NB4 (cell line): ENCODE measurements at places on chromosomes 7 and 10.

DNA sequence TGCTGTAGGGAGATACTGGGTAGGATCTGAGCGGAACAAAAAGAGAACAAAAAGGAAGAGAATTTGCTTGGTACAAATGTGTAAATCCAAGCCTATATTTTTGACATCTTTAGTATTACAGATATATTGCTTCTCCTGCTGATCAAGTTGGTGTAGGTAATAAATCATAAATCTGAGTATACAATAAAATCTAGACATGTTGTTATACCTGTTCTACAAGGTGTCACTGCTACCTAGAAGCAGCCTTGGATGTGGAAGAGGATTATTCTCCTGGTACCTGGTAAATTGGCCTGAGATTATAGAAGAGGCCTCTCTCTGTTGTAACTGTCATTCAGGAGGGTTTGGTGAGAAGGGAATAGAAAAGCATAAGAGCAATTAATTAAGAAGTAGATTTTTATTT, 89.9 kb upstream of the LSM8 start:
- no peak for DNase-seq

- peak; percentile 15 for DNase-seq
These were observed 56.8 kb downstream of the EPDR1 start for GRCh38 chr7:37977243-37977642.

DNA sequence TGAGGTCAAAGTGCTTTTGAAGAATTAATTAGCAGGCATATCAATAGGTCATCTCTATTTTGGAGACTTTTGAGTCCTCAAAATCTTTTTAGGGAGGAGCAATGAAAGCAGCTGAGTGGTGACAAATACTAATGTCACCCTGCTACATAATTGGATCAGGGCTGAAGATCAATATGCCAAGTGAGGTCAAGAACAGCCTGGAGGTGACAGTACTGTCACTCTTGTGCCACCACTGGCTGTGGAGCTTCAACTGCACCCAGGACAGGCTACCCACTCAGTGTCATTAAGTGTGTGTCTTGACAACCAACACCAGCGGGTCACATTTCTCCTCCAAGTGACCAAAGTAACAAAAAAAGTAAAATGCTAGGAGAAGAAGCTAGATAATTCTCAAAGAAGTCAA, 167.8 kb downstream of the DOCK4 start:
- no peak for DNase-seq

DNA sequence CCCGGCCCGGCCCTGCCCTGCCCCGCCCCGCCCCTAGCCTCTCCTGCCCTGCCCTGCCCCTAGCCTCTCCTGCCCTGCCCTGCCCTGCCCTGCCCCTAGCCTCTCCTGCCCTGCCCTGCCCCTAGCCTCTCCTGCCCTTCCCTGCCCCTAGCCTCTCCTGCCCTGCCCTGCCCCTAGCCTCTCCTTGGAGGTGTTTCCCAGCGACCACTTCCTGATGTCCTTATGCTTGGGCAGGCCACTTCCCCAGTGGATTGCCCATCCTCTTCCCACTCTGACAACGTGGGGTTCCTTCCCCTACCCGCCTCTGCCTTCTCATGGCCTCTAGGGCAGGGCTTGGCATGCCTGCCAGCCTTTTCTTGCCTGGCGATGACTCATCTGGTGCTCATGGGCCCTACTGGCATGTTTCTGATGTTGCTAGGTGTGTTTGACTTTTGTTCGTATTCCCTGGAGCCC, 21.2 kb downstream of the PRXL2A start:
- DNase-seq, result no peak

DNA sequence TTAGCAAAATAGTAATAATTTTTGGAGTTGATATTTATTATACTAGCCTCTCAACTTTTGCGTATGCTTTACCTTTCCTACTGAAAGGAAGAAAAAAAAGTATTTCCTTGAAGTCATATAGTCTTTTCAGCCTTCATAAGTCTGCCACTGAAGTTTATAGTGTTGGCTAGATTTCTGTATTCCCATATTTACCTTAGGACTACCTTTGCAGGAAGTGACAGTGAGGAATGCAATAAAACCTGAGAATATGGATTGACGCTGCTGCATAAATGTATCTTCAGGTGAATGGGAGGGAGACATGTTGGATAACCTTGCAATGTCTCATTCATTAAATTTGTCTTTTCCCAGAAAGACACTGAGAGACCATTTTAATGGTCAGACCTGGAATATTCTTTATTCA, 6.6 kb upstream of the LRRTM3 start:
- DNase-seq, result no peak
